ENCODE measurements at places on chromosomes 16 and 17. TPM values are rescaled to one million over a fixed set of nuclear protein-coding genes. Genes with fewer than 3 reads are reported as not detected.
A peak's percentile ranks its signal among the peaks of the same experiment; 100 is the strongest.

The CD79B gene
- total RNA-seq, result 6.5 TPM

The WNT3 gene
- total RNA-seq, result 4.3 TPM

The CCL23 gene
- 8.7 TPM for total RNA-seq

The LHX1 gene
- total RNA-seq, result not detected

The SRSF1 gene
- 162 TPM for total RNA-seq

The MEOX1 gene
- total RNA-seq, result not detected

The ASPSCR1 gene
- 17.8 TPM for total RNA-seq

The UTS2R gene
- total RNA-seq, result not detected

The P2RX1 gene
- 0.75 TPM for total RNA-seq

The SAMD14 gene
- total RNA-seq, result 0.50 TPM

The GRAPL gene
- 1.6 TPM for total RNA-seq

- peak; percentile 84 for DNase-seq
Measured at GRCh38 chr17:55717898-55718735, 4.5 kb downstream of the TMEM100 start.

GRCh38 chr16:31920373-31920772 lies 46.8 kb downstream of the ZNF267 start:
- no peak for DNase-seq

- DNase-seq, result no peak
Measured at GRCh38 chr16:71600822-71601221, 23.9 kb upstream of the TAT start.

DNA sequence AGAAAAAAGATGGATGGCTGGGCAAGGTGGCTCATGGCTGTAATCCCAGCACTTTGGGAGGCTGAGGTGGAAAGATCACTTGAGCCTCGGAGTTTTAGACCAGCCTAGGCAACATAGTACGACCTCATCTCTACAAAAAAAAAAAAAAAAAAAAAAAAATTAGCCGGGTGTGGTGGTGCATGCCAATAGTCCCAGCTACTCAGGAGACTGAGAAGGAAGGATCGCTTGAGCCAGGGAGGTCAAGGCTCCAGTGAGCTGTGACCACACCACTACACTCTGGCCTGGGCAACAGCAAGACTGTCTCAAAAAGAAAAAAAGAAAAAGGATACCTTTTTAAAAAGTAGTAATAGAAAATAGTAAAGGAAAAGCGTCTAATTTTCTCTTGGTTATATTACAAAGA lies 20.7 kb downstream of the ZNF652 start:
- DNase-seq, result no peak

DNA sequence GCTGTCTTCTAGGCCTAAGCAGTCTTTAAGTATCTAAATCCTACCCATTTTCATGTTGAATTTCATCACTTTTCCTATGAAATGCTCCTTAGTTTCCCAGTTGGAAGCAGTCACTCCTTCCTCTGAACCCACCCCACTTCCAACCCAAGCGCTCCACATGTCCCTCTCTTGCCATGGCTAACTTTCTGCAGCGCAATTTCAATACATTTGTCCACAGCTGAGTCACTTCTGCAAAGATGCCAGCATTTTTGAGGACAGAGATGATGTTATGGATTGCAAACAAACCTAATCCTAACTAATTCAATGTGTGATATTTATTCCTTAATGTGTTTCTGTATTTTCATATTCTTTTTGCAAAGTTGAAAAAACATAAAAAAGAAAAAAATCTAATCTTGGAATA lies 71.7 kb downstream of the HLF start:
- DNase-seq, result no peak

DNA sequence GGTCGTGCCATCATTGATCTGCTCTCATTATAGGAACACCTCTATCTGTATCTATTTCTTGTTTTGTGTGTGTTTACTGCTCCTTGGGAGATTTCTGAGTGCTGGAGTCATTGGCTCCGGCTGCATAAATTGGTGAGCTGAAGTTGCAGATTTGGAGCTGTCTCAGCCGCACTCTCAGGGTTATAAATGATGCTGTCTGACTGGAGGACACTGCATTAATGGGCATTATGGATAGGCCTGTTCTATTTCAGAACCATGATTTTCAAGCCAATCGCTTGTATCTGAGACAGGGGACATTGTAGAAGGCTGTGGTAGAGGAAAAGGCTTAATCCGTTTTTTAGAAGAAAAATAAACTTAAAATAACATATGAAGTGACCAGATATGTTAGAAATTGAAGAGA lies 126.4 kb upstream of the KIF2B start:
- DNase-seq, result no peak

DNA sequence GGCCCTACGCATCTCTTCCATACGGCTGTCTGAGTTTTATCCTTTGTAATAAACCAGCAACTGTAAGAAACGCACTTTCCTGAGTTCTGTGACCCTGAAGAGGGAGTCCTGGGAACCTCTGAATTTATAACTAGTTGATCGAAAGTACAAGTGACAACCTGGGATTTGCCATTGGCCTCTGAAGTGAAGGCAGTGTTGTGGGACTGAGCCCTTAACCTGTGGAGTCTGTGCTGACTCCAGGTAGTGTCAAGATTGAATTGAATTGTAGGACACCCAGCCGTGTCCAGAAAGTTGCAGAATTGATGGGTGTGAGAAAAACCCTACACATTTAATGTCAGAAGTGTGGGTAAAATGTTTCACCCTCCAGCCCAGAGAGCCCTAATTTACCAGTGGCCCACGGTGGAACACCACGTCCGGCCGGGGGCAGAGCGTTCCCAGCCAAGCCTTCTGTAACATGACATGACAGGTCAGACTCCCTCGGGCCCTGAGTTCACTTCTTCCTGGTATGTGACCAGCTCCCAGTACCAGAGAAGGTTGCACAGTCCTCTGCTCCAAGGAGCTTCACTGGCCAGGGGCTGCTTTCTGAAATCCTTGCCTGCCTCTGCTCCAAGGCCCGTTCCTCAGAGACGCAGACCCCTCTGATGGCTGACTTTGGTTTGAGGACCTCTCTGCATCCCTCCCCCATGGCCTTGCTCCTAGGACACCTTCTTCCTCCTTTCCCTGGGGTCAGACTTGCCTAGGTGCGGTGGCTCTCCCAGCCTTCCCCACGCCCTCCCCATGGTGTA lies 1.5 kb downstream of the GAA start:
- no peak for DNase-seq

DNA sequence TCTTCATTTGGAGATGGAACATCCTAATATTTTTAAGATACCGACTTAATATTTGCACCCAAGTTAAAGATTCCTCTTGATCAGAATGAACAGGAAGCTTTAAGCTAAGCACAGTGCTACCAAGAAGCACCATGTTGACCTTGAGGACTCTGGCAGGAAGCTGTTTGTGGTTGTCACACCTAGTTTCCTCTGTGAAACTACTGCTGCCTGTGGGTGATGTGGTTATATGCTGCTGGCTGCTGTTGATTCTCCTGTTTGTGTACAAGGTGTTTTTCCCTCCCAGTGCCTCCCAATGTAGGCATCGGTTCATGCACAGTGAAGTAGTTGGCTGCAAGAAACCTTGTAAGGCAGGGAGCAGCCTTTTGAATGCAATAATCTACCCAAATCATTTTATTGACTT lies 23.4 kb downstream of the RBL2 start:
- no peak for DNase-seq

GRCh38 chr17:27990100-27990499 lies 52.4 kb upstream of the NLK start:
- no peak for DNase-seq

DNA sequence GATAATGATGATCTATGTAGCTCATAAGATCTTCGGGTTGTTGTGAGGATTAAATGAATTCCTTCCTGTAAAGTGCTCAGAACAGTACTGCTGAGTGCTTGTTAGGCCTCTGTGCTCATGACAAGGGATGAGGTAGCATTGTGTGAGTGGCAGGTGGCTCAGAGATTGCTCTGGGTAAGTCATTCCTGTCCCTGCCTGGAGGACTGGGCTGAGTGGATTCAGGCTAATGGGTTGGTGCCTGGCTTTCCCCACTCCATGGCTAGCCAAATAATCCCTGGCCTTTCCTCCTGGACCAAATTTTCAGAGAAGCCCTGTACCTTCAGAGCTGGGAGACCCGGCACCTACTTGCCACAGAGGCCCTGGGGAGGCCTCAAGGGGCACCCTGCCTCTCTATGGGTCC lies 1.3 kb upstream of the CCDC92B start:
- DNase-seq, result no peak

- no peak for DNase-seq
Measured at GRCh38 chr17:46853896-46854444, 2.6 kb downstream of the WNT9B start.

DNA sequence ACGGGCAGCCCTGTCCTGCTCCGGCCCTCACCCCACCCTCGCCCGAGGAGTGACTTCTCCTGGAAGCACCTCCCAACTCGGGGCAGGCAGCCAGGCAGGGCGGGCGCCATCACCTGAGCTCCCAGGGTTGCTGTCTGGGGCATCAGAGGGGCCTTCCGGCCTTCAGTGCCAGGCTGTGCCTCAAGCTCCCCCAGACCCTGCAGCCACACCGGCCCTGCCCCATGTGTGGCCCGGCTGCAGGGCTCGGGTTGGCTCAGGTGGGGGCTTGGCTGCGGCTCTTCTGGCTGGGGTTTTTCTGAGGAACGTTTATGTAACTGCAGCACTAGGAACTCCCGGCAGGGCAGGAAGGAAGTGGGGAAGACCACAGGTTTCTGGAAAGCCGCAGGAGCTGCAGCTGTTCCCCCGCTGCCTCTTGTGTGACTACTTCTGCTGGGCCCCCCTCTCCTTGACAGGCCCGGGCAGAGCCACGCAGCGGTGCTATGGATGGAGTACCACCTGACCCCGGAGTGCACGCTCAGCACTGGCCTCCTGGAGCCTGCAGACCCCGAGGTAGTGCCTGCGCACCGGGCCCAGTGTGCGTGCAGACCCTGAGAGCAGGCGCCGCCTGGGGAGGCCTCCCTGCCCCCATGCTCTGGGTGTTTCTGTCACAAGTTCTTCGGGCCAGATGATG lies 45.6 kb downstream of the PRMT7 start:
- DNase-seq, result no peak

- no peak for DNase-seq
Measured at GRCh38 chr16:34648-34987, 18.8 kb downstream of the POLR3K start.

DNA sequence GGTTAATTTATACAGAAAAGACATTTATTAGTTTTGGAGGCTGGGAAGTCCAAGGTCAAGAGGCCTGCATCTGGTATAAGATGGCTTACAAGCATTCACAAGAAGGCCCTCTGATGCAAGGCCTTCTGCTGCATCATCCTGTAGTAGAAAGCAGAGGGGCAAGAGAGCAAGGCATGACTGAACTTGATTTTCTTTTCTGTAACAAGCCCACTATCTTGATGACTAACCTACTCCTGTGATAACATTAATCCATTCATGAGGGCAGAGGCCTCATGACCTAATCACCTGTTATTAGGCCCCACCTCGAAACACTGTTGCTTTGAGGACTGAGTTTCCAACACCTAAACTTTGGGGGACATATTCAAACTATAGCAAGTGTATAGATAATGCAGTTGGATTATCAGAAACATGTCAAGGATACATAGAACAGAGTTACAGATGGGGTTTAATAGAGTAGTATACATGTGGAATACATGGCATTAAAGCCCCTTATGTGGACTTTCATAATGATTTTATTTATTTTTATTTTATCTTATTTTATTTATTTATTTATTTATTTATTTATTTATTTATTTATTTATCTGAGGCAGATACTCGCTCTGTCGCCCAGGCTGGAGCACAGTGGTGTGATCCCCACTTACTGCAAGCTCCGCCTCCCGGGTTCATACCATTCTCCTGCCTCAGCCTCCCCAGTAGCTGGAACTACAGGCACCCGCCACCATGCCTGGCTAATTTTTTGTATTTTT lies 88.2 kb downstream of the CHD9 start:
- no peak for DNase-seq

DNA sequence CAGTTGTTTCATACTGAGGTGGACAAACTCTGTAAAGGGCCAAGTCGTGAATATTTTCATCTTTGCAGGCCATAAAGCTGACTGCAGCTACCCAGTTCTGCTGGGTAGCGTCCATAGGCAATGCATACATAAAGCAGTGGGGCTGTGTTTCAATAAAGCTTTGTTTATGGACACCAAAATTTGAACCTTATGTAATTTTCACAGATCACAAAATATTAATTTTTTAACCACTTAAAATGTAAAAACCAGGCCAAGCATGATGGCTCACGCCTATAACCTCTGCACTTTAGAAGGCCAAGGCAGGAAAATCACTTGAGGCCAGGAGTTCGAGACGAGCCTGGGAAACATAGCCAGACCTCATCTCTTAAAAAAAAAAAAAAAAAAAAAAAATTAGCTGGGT lies 148.0 kb downstream of the CCDC182 start:
- no peak for DNase-seq

- DNase-seq, result no peak
Measured at GRCh38 chr16:66264311-66265047, 102.0 kb upstream of the CDH5 start.

DNA sequence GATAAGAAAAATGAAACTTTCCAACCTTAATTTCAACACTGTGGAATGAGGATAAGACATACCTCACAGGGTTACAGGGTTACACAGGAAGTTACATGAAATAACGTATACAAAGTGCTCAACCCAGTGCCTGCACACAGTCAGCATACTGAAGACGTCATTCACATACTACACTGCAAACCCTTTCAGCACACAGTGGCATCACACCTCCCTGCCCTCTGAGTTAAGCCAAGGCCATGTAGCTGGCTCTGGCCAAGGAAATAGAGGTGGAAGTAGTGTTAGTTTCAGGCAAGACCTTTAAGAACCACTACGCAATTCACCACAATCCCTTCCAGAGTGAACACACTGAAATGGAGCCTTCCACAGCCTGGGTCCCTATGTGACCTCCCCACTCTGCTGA lies 46.6 kb upstream of the GSG1L start:
- no peak for DNase-seq

- no peak for DNase-seq
Measured at GRCh38 chr17:55731586-55732250, 9.1 kb upstream of the TMEM100 start.

DNA sequence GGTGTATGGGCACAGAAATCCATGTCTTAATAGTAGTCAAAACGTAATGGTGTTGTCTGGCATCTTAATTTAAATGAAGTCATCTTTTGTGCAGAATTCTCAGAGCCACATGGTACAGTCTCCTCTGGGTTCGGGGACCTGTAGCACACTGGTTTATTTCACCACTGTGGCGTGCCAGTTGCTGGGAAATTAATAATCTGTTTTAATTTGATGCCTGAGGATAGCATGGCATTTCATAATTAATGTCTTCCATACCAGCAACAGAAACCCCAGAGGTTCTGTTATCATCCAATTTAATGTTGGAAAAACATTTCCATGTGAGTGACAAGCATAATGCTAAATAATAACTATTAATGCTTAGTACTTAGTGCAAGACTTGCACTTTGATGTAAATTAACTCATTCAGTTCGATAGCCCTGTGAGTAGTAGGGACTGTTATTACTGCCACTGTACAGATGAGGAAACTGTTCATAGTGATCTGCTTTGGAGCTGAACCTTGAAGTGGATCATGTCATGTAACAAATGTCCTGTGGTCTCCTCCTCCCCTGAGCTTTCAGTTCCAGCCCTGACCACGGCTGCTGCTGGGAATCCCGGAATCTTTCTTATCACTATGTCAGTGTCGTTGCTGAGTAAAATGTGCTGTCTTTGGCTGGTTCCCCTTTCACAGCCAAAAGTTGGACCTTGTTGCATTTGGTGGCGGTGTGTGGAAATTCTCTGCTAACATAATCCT lies 51.2 kb downstream of the SNX29 start:
- DNase-seq, result no peak
